Stimulated activated effector memory CD8-positive, alpha-beta T cell treated with anti-CD3 and anti-CD28 coated beads, Interleukin-12 subunit alpha, Interleukin-12 subunit beta, amount 100 ng/mL, for 72 hours (primary cell): ENCODE measurements at places on chromosomes 11 and 22.

DNA sequence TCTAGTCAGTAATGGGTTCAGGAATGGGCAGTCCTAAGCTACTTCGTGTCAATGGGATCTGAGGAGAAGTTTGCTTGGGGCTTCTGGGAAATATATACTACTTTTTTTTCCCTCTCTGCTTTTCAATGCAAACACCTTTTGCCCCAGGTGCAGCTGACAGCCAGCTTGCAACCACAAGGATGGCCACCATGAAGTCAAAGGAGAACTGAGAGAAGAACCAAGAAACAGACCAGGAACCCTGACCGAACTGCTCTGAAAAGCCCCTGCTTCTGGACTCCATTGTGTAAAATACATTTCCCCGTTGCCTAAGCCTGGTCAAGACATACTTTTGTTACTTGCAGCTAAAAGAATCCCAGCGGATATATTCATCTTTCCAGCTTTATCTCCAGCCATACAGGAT, 20.1 kb upstream of the CD44 start:
- DNase-seq, result no peak

DNA sequence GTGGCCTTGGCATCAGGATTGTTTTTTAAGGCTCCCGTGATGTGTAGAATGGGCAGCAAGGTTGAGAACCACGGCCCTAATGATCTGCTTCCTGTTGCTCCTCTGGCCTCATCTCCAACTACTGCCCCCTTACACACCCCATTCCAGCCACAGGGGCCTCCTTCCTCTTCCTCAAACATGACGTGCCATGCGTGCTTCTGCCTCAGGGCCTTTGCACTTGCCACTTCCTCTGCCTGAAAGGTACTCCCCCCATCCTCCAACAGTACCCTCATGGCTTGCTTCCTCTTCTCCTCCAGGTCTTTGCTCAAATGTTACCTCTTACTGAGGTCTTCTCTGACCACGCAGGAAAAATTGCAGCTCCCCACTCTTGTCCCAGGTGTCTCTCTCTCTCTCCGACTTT, 93.9 kb upstream of the CSNK2A3 start:
- DNase-seq, result no peak

DNA sequence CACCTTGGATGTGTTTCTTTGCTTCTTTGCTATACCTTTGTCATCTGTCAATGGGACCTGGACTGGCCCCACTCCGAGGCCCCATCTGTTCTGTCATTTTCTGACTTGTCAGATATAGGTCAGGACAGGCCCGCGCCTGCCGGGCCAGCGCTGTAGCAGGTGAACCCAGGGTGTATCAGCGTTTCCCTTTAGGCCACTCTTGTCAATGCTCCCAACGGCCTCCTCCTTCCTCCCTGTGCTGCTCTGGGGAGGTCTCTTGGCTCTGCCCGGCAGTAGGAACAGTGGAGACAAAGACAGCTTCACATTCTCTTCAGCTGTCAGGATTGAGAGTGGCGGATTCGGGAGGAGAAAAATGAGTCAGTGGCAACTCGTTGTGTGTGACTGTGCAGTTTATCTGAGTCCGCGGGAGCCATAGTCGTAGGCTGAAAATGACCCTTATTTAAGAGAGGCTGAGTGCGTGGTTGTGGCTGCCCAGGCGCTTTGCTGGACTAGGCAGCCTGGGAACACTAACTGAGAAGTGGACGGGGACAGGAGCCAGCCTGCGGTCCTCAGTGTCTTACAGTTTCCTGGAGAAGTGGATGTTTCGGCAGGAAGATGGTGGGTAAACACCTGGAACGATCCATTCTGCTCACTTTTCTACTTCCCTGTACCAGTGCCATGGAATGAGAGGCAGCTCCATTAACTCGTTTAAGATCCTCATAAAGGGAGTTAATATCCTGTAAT, 102.3 kb downstream of the PRR5L start:
- no peak for DNase-seq

- no peak for DNase-seq
Observed at GRCh38 chr11:131064373-131064991, 148.2 kb upstream of the SNX19 start.

- no peak for DNase-seq
Observed at GRCh38 chr11:44866286-44866685, 84.4 kb downstream of the TP53I11 start.

DNA sequence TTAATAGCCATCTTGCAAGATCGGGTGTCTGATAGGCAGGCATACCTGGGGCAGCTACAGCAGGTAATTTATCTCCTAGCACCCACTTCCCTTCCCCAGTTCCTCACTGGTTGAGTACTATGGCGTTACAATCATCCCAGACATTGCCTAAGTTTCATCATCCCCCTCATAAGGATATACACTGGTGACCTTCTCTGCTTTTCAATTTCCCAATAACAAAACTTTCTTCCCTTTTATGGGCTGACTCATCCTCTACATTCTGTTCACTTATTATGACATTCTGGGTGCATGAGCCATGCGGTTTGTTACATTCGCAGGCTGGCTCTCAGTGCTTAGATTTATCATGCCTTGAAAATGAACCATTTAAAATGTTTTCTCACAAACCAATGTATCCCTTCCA, 5.0 kb upstream of the MRPL11 start:
- DNase-seq, result no peak

DNA sequence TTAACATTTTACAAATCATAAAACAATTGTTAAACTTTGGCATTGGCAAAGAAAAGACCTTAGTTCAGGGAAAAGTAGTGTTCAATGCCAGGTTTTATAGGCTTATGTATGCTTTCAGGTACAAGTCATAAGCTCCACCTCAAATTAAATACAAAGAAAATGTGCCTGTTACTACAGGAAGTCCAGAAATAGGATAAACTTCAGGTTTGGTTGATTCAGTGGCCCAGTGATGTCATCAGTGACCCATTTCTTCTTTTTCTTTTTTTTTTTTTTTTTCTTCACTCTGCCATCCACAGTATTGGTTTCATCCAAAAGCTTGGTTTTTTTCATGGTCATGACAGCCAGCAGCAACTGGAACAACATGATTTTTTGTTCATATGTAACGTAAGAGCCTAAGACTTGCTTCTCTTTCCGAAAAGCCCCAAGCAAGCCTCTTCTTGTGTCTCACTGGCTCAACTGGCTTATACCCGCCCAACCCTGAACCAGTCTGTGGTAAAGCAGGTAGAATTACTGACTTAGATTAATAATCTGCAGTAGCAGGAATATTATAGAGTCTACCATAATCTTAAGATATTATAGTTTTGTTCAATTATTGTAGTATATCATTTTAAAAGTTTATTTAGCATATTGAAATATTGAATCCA, 46.2 kb downstream of the TTC17 start:
- no peak for DNase-seq

DNA sequence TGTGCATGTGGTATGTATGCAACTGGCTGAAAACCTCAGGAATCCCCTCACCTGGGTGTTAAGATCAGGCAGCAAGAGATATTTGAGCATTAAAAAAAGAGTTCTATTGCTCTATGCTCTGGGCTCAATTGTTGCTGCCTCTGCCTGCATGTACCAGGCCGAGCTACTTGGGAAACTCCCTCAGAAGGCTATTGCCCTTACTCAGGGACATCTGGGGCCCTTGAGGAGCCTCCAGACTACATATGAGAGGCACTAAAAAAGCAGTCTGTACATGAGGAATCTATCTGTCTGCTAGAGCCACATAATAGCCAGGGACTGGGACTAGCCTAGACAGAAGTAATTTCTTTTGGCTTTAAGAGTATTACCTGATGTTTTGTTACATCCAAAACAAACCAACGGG, 120.1 kb downstream of the SWAP70 start:
- DNase-seq, result no peak

DNA sequence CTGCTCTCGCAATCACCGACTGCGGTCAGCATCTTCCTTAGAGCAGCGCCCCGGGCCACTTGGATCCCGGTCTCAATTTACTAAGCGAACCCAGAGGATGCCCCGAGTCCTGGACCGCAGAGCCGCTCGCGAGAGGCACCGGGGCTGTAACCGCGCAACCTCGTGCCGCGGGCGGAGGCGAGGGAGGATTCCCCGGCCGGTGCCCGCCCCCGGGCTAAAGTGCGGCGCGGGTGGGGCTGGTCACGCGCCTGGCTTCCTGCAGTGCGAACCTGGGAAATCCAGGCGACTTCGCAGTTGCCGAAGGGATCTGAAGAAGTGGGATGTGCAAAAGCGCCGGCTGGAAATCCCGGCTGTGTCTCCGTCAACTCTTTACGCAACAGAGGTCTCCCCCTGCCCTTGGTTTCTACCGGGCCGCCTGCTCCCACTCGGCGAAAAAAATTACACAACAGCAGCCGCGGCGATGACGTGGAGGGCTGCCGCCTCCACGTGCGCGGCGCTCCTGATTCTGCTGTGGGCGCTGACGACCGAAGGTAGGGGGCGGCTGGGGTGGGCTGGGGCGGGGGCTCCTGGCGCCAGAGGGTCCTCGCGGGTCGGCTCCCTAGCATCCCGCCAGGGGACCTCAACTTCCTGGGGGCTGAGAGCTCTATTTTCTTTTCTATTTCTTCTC, at the start of gene NCR3LG1:
NCR3LG1 (plus strand) TSS at position 291 of the 667 bp plus-strand sequence; CDS start at position 461, 170 bp downstream.
- DNase-seq, result peak; percentile 72

DNA sequence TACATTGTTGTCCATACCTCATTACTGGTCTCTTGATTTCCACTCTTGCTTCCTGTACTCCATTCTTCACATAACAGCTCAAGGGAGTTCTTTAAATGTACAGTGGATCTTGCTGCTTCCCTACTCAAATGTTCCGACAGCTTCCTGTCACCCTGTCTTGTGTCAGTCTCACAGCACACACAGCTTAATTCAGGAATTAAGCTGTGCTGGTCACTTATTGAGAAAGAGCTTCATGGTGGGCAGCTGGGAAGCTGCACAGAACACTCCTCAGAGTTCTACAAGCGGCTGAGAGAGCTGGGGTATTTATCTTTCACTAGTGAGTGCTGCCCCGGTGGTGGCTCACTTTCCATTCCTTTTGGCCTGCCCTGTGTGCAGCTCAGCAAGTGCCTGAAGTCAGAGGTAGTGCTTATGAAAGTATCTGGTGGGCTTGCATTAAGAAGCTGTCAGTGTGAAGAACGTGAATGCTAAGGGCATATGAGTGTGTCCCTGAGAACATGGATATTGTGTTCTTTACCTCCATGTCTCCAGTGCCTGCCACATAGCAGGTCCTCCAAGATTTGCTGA, 48.7 kb downstream of the KCNQ1OT1 start:
- DNase-seq, result no peak

DNA sequence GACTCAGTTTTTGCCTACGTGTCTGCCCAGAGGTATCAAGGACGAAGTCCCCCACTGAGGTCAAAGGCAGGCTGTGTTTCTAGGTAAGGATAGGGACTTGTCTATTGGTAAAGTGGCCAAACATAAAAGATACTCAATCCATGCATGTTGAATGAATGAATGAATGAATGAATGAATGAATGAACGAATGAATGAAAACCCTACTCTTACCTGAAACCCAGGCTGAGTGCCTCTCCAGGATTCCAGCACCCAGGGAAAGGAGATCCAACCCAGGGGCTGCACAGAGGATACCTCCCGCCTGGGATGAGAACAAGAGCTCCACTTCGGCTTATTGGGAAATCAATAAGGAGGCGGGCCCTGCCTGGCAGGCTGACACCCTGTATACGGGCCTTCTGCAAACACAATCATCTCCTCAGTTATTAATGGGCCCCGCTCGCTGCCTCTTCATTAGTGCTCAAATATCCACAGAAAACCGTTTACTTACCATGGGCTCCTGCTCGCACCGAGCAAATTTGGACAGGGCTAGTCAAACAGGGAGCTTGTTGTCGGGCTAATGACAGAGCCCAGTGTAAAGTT, 177.4 kb downstream of the BUD13 start:
- no peak for DNase-seq

DNA sequence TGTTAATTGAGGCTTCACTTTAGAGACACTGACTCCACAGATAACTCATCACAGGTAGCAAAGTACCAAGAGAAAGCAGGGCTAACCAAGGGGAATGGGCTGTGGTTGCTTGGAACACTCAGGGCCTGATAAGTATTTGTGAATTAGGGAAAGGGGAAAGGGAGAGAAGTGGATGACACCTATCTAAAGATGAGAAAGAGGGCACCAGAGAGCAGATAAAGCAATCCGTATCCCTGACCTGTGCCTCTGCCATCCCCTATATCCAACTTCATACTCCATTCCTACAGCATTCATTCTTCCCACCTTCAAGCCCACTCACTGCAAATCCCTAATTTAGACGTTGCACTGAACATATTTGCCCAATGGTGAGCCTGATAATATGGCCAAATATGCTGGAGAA, 43.0 kb upstream of the API5 start:
- no peak for DNase-seq

GRCh38 chr11:1742371-1742770, 8.0 kb downstream of the IFITM10 start:
- DNase-seq, result no peak

- no peak for DNase-seq
Observed at GRCh38 chr11:104490182-104490581, 326.2 kb upstream of the PDGFD start.

GRCh38 chr11:60235321-60235720, 7.6 kb downstream of the MS4A4E start:
- DNase-seq, result no peak

GRCh38 chr11:45583981-45584566, 81.3 kb downstream of the CHST1 start:
- DNase-seq, result no peak

DNA sequence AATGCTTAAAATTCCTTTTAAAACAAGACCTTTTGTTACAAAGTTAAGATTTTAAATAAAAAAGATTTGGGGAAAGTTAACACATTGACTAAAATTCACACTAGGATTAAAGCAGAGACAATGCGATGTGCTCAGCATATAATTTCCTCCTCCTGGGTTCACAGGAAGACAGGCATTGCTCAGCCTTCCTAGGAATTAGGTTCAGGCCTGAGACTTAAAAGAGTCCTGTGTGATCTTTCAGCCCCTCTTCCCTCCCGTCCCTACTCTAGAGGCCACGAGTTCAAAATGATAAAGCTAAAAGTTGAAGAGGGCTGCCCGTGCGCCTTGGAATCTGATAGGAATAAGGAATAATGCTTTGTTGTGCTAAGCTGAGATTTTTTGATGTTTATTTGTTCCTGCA, 218.6 kb downstream of the KIRREL3 start:
- DNase-seq, result no peak

DNA sequence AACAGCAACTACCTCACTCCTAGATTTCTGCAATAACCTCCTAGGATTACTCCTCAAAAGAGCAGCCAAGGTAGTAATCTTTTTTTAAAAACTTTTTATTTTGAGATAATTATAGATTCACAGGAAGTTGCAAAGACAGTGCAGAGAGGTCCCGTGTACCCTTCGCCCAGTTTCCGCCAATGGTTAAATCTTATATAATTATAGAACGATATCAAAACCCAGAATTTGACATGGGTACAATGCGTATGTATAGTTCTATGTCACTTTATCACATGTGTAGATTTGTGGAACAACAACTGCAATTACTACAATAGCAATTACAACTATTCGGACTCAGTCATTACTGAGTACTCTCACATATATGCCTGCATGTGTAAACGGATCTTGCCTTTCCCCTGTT, 94.8 kb upstream of the APOA1 start:
- no peak for DNase-seq

DNA sequence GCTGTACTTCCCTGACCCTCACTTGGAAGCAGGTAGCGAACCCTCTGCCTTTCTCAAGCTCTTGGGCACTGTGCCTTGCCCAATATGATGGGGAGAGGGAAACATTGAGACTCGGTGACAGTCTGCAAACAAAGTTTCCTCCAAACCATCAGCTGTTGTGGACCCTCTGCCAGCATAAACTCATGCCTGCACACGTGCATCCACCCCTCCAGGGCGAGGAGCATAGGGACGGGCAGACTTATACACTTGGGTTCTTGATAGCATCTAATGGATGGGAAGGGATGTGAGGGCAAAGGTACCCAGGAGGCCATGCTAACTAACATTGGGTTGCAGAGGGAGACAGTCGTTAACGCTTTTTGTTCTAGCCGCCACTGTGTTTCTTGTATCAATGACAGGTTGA, 8.2 kb upstream of the MAPK8IP1 start:
- DNase-seq, result no peak
